ENCODE measurements at places on chromosomes 6 and 20.

GRCh38 chr6:16316741-16317251, 78.4 kb downstream of the GMPR start:
- DNase-seq, result peak; percentile 65

GRCh38 chr20:61499859-61500554, 247.9 kb downstream of the CDH4 start:
- DNase-seq, result no peak

DNA sequence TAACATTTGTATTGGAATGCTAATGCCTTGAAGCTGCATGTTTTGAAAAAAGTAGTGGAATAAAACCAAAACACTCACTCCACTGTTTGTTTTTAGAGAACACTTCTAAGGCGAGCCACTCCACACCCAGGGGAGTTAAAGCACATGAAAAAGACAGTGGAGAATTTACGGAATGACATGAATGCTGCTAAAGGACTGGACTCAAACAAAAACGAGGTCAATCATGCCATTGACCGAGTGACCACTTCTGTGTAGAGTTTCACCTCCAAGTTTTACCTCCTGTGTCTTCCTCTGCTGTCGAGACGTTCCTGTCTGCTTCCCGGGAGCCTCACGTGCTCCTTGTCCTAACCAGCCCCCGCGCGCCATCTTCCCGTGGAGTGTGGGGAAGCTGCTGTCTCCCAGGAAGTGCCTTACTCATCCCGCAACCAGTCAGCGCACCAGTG, 127.8 kb downstream of the LRRC1 start:
- DNase-seq, result no peak

GRCh38 chr20:53824779-53825178, 231.1 kb upstream of the ZNF217 start:
- no peak for DNase-seq

- no peak for DNase-seq
These were observed 95.3 kb downstream of the ZNF217 start for GRCh38 chr20:53498341-53498740.

DNA sequence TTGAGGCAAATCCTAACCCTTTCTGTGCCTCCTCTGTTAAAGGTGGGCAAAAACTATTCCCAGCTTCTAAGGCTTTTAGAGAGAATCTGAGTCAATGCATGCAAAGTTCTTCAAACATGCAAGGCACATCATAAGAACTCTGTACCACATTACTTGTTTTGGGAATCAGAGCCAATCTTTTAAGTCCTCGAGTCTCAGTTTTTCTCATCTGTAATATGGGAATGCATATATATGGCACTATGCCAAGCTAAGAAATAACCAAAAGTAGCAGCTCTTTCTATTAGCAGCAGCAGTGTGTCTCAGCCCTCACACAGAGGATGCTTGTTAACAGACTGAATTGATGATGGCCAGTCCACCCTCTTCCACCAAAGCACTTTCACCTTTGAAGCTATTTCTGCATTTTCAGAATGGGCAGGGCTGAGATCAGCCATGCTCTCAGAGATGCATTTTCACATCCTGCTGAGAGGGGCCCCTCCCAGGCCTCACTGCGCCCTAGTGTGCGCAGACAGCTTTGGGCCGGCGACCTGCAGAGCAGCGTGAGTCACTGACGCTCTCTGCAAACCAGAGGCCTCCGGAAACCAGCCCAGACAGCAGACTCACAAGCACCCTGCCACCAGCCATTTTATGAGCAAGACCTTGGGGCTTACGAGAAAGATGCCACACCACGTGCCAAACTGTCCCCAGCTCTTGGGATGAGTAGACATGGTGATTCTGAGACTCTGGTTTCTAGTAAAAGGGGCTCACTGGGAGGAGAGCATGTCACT, 138.0 kb downstream of the NFATC2 start:
- no peak for DNase-seq

GRCh38 chr20:32019156-32019510, 8.9 kb downstream of the CCM2L start:
- DNase-seq, result no peak

DNA sequence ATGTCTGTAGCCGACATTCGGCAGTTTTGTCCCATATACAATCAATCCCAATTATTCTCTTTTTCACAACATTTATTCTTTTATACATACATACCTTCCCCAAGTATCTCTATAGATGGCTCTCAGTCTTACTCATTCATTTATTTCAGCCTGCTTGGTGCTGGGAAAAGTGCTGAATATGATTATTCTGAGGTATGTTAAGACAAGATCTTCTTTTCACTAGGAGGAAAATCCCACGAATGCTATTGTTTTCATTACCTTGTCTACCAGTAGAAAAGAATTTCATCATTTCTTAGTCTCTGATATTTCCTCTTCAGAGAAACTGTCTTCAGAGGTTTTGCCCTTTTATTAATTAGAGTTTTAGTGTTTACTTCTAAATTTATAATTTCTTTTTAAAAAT, 13.7 kb upstream of the BPIFA3 start:
- DNase-seq, result no peak

- no peak for DNase-seq
These were observed 52.1 kb downstream of the YTHDF1 start for GRCh38 chr20:63163596-63164483.

DNA sequence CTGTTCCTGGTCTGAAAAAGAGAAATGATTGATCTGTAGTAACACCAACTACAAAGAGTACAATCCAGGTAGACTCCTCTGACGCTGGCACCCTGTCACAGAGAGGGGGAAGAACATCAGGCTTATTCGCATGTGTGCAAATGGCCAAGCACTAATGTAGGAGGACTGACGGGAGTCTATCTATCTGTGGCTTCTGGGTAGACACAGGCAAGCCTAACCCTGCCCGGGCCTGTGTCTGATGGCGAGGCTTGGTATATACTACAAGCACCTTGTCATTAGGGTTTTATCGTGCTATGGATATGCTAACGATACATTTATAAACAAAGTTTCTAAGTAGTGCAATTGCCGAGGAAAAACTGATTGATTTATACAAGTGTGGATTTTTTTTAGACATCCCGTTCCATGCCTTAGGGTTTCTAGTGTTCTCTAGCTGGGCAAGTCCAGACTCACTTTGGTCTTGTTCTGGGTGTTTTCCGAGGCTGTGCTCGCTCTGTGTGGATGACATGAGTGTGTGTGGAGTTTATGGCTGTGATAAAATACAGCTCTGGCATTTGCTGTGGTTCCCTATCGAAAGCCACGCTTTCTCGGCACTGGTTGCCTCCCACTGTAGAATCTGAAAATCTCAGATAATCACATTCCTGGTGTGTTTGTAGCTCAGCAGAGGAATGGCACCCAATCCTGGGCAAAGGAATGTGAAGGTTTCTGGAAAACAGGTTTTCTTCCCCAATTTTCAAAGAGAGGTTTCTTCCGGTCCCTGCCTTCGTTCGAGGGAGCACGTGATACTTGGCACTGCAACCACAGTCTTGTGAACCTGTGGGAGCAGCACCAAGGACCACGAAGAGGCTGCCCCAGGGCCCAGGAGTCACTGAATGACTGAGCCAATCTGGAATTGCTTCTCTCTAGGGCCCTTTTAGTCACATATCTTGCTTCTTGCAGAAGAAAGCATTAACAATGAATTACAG, 67.5 kb upstream of the EDN1 start:
- no peak for DNase-seq

DNA sequence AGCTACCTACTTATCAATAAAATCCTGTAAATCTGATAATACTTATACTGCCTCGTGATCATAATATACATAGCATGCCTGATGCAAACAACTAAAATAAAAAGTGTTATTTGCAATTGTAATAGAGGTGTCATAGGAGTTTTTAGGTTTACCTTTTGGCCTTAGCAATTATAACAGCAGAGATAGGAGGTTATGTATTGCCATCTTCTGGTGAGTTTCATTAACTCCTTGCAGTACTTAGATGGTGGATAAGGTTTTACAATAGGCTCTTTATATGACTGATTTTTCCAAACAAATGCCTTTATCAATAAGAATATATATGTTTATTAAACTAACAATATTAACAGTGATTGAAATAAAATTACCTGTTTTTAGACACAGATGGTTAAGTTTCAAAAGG, 27.8 kb upstream of the MYCT1 start:
- peak; percentile 2 for DNase-seq

GRCh38 chr20:47346172-47346571, 10.3 kb downstream of the ZMYND8 start:
- no peak for DNase-seq

DNA sequence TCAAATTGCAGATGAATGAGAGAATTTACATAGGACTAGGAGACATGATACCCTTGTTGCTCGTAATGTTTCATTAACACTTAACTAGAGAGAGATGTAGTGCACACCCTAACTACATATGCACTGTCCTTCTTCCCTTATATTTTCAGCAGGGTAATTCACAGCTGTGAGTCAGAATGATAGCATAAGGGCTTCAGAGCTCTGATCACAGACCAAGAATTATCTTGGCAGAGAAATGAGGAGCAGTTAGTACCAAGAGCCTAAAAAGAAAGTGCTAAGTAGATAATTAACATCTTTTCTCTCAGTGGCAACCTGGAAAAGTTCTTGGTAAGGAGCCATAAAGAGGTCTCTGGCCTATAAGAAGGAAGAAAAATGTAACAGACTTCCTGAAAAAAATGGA, 35.8 kb downstream of the GRIK2 start:
- DNase-seq, result no peak

- DNase-seq, result no peak
These were observed 81.3 kb upstream of the BMP2 start for GRCh38 chr20:6686171-6686570.

DNA sequence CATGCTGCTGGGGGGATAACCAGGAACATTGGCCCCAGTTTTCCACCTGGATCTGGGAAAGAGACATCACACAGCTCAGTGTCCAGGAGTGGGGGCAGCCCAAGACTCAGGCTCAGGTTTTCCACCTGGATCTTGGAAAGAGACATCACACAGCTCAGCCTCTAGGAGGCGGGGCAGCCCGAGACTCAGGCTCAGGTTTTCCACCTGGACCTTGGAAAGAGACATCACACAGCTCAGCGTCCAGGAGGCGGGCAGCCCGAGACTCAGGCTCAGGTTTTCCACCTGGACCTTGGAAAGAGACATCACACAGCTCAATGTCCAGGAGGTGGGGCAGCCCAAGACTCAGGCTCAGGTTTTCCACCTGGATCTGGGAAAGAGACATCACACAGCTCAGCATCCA, 361.6 kb downstream of the THBS2 start:
- no peak for DNase-seq

- no peak for DNase-seq
These were observed 4.3 kb upstream of the ADGB start for GRCh38 chr6:146594495-146594894.

GRCh38 chr20:4161401-4162251, 146.3 kb upstream of the RNF24 start:
- DNase-seq, result no peak

GRCh38 chr6:105874835-105875626, 211.1 kb upstream of the PRDM1 start:
- no peak for DNase-seq

- no peak for DNase-seq
These were observed 381.3 kb downstream of the PKHD1 start for GRCh38 chr6:51706086-51706485.

- no peak for DNase-seq
These were observed 28.4 kb downstream of the ZNF311 start for GRCh38 chr6:28976677-28977076.

Data from erythroblast (primary cell).